ENCODE measurements at places on chromosomes 3 and 15.

- H3K4me3 ChIP-seq = no peak overlapping the region
- no peaks in the 10 kb centered on the region for H3K36me3 ChIP-seq
- no peaks in the 10 kb centered on the region for H3K4me1 ChIP-seq
These were observed 51.5 kb downstream of the PLCL2 start for GRCh38 chr3:16936233-16936632.

- H3K27me3 ChIP-seq = no peaks in the 10 kb centered on the region
- H3K4me3 ChIP-seq = no peak overlapping the region
- H3K36me3 ChIP-seq = peaks cover 4% of the 10 kb centered on the region
These were observed 7.9 kb downstream of the KIF7 start for GRCh38 chr15:89647191-89647851.

- no peaks in the 10 kb centered on the region for H3K36me3 ChIP-seq
- no peak overlapping the region for H3K27ac ChIP-seq
- H3K4me3 ChIP-seq = no peak overlapping the region
These were observed 62.8 kb downstream of the MEGF11 start for GRCh38 chr15:66190746-66191145.

DNA sequence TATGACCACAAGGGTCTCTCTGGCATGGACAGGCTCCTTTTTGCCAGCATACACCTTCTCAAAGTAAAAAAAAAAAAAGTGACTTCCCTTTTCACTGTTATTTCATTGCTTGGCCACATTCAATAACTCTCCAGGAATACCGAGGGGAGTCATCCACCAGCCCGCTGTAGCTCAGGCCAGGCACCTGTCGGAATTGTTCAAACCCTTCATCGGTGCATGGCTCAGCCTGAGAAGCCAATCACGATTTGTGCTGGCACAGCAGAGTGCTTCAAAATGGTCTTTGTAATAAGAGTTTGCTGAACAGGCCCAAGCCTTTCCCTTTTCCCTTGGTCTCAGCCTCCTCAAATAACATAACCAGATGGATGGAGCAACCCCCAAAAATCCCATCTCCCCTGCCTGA lies 145.4 kb downstream of the PDZRN3 start:
- H3K36me3 ChIP-seq = no peaks in the 10 kb centered on the region
- no peak overlapping the region for H3K4me3 ChIP-seq
- H3K27me3 ChIP-seq = no peaks in the 10 kb centered on the region
- no peak for DNase-seq
- no peak overlapping the region for H3K27ac ChIP-seq

DNA sequence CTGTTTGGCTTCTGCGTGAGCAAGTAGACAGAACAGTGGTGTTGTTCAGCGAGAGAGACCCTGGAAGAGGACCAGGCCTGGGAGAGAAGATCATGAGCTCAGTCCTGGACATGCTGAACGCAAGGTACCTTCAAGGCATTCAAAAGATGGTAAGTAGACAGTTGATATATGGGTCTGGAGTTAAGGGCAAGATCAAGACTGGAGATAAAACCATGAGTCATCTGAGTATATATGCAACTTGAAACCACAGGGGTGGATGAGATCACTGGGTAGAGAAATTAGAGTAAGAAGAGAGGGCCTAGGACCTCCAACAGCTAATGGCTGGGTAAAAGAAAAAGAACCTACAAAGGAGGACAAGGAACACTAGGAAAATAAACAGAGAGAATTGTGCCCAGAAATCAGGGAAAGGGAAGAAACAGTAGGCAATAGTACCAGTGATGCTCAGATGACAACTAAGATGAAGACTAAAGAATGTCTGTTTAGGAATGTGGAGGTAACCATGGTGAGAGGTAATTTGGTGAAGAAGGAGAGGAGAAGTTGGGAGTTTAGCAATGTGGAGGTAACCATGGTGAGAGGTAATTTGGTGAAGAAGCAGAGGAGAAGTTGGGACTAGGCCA lies 343.2 kb upstream of the ADAMTS9 start:
- no peak overlapping the region for H3K4me3 ChIP-seq
- no peaks in the 10 kb centered on the region for H3K4me1 ChIP-seq
- DNase-seq = no peak
- no peak overlapping the region for H3K27ac ChIP-seq
- H3K36me3 ChIP-seq = no peaks in the 10 kb centered on the region

- no peaks in the 10 kb centered on the region for H3K27me3 ChIP-seq
- H3K27ac ChIP-seq = no peak overlapping the region
- no peak for DNase-seq
- H3K36me3 ChIP-seq = no peaks in the 10 kb centered on the region
- no peaks in the 10 kb centered on the region for H3K4me1 ChIP-seq
These were observed 49.7 kb downstream of the LRRN1 start for GRCh38 chr3:3848923-3849275.

DNA sequence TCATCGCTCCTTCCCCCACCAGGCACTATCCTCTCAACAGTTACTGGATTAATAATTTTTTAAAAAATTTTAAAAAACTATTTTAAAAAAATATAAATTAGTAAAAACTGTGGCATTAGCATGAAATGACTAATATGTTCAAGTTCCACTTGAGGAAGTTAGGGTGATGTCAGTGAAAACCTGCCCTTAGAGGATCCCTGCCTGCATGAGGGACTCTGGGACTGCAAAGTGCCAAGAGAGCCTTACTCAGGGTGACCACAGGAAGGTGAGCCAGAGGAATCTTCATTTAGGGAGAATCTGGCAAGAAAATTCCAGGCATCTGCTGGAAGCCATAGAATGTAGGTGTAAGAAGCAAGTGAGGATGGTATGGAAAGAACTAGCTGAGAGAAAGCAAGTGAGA lies 157.7 kb upstream of the BCL6 start:
- no peaks in the 10 kb centered on the region for H3K36me3 ChIP-seq
- H3K27me3 ChIP-seq = no peaks in the 10 kb centered on the region
- no peak for DNase-seq
